ENCODE measurements at places on chromosomes 2 and 18. TPM values are rescaled to one million over a fixed set of nuclear protein-coding genes. Genes with fewer than 3 reads are reported as not detected.

Gene GCG
- not detected for total RNA-seq

Gene GAREM2
- 2.3 TPM for total RNA-seq

Gene CTAGE1
- total RNA-seq, result not detected

Gene FBXO36
- total RNA-seq, result 3.4 TPM

Gene MOGAT1
- not detected for total RNA-seq

Gene BOLL
- not detected for total RNA-seq

Gene C2orf80
- total RNA-seq, result not detected

Gene AFF3
- total RNA-seq, result 7.4 TPM

Gene RGPD3
- 0.13 TPM for total RNA-seq

Gene FZD7
- total RNA-seq, result 38.5 TPM

Gene SPATA3
- not detected for total RNA-seq

Gene RFTN2
- 0.16 TPM for total RNA-seq

Gene STPG4
- 0.98 TPM for total RNA-seq

Gene GPR45
- total RNA-seq, result 0.25 TPM

Gene CYP27A1
- total RNA-seq, result 26.1 TPM

Gene SULT1C4
- 90.4 TPM for total RNA-seq

Gene CFAP65
- total RNA-seq, result 0.13 TPM

Gene TRAPPC8
- 20.2 TPM for total RNA-seq

Gene FNDC4
- total RNA-seq, result 35.9 TPM

Gene LINC00305
- total RNA-seq, result not detected

Gene ORC2
- total RNA-seq, result 6.0 TPM

Gene KCNIP3
- 21.6 TPM for total RNA-seq

Gene PPM1G
- 66.2 TPM for total RNA-seq
